Erythroblast (primary cell): ENCODE measurements at places on chromosomes 7 and 10.

DNA sequence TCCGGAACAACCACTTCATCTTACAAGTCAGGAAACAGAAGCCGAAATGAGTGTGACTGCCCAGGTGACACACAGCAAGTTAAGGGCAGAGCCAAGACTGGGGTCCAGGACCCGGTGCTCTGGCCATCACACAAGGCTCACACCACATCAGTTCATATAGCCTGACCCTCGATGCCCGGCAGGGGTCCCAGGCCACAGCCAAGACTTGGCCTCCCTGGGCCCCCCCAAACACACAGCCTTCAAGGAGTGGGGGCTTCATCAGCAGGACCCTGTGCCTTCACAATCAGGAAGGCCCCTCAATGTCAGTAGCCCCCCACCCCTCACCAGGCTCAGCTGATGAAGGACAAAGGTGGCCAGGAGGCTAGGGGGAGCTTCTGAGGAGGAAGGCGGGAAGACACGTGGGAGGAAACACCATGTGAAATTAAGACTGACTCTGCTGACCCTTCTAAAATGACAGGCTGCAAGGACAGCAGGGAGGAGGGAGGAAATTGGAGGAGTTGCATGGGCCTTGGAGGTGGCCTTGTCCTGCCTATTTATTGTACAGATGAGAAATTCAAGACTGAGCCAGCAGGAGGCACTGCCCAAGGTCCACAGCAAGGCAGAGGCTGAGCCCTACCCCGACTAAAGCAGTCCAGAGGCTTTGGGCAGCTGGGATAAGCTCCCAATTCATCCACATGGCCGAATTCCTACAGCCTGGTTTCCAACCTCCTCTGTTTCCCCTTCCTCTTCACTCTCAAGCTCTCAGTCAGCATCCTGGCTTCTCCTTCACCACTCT lies 216.1 kb upstream of the ZMIZ1 start:
- DNase-seq, result peak; percentile 38

DNA sequence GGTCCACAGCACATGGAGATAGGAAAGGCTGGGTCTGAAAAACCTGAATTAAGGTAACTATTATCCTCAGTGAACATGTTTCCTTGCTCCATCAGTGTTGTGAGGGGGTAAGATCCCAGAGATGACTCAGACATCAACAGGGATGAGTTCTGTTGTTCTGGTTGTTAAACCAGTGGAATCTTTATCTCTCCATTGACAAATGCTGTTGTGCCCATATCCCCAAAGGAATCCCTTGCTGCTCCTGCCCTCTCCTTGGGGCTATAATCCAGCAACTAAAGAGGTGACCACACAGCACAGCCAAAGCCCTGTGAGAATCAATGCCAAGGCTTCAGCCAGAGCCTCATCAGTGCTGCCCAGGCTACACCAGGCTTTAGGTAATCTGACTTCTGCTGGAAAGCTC lies 113.4 kb downstream of the JAZF1 start:
- DNase-seq, result no peak

DNA sequence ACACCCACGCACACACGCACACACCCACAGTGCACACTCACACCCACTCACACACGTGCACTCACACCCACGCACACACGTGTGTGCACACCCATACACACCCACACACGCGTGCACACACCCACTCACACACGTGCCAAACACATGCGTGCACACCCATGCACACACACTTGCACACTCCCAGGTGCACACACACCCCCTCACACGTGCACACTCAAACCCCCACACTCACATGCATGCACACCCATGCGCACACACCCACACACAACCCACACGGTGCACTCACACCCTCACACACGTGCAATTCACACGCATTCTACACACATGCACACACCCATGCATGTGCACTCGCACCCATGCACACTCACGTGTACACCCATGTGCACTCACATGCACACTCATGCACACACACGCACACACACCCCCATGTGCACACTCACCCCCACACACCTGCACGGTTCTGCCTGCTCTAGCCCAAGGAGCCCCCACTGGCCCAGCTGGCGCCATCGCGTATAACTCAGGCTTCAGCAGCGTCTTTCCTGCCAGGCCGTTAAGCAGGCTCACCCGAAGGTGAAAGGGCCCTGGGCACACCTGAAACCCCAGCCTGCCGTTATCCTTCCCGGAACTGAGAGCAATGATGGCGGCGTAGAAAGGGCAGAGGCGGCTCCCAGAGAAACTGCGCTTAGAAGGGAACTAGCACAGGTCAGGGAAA lies 63.9 kb upstream of the PDGFA start:
- DNase-seq, result no peak

DNA sequence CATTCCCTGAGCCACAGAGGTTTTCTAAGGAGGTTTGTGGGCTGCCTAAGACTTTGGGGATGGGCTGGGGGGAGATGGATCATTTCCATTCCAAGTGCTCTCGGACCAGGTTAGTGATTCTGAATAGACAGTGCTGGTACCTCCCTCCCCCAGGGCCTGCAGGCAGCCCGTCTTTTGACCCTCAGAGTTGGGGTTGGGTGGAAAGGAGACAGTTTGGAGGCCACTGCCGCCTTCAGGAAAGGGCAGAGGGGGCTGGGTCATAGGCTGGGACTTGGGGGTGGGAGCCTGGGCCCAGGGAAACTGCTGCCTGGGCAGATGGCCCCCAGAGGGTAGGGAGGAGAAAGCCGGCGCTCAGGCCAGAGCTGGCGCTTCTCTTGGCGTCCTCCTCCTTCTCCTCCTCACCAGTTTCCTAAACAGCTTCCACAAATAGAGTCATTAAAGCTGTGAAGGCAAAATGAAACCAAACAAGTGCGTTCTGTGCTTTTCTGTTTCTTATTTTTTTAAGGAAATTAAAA lies 4.4 kb downstream of the UNC5B start:
- DNase-seq, result no peak

- DNase-seq, result no peak
Measured at GRCh38 chr10:36493516-36493880, 631.9 kb upstream of the ANKRD30A start.

- DNase-seq, result no peak
Measured at GRCh38 chr7:158824028-158824427, 5.3 kb downstream of the ESYT2 start.

DNA sequence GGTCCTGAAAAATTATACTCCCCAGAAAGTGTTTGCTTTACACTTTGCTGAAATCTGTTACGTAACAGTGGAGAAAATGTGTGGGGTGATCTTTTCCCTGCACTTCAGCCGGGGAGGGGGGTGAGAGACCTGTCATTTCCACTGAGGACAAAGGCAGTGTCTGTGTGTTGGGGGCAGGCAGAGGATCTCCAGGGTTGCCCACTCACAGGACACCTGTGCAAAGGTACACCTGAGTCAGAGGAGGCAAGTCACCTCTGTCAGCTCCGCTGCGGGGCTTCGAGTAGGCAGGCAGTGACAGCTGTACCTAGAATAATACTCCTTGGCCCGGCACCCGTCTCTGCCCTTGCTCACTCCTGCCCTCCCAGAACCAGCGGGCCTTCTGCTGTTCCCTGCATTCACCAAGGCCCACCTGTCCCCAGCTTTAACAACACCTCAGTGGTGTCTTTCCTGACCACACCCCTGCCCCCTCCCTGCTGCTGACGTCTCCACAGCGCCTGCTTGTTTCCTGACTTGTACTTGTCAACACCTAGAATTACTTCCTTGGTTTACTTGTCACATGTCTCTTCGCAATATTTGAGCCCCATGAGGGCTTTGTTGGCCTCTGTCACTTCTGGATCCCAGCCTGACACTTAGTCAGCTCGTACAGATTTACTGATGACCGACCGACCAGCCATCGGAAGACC lies 159.2 kb downstream of the NEURL1 start:
- no peak for DNase-seq

DNA sequence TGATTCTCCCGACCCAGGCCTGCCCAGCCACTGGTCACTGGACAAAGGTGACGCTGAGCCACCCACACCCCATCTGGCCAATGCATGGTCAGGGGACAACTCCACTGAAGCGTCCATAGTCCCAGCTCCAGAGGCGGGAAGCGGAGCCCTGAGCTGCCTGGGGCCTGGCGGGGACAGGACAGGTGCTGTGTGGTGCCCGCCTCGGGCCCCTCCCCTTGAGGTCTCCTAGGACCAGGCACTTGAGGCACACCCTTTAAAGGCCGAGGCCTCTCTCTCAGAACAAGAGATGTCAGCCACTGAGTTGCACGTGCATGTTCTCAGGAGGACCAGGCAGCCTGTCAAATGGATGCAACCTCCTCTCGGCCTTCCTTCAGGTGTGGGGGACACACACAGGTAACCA lies 52.5 kb upstream of the PPP2R2D start:
- DNase-seq, result no peak

DNA sequence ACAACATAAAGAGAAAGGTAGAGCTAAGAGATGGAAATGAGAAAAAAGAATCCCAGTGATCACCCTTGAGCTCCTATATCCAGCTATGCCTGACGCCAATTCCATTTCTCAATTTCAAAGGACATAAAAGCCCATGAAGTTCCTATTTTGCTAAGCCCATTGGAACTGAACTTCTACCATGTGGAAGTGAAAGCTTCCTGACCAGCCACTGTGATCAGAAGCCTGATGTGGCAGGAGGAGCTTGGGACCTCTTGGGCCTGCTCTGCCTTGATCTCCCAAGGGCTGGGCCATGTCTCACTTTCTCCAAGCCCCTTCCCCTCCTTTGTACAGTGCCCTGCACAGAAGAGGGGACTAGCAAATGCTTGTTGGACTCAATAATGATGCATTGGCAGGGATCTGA lies 52.7 kb downstream of the PRLHR start:
- no peak for DNase-seq

- no peak for DNase-seq
Measured at GRCh38 chr10:16478801-16479200, 42.0 kb downstream of the PTER start.

GRCh38 chr7:36598054-36598674 lies 126.1 kb downstream of the AOAH start:
- no peak for DNase-seq

DNA sequence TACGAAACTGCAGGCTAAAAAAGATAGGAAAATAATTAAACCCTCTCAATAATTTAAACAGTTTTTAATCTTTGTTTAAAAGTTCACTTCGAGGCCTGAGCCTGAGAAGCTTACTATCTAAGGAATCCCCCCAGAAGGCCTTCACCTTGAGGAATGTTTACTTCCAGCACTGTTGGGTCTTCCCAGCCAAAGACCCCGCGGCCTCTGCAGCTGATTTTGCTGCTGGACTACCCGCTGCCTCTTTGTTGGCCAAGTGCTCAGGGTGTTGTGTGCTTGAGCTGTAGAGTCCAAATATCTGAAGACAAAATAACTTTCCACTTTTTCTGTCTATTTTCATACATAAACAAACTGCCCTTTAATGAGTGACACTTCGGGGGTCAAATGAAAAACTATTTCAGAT lies 292.7 kb downstream of the GLRX3 start:
- no peak for DNase-seq

GRCh38 chr10:44042926-44043602 lies 341.8 kb downstream of the CXCL12 start:
- no peak for DNase-seq

- no peak for DNase-seq
Measured at GRCh38 chr10:31582365-31583052, 263.5 kb downstream of the ZEB1 start.

- DNase-seq, result no peak
Measured at GRCh38 chr10:51789118-51789517, 89.7 kb upstream of the CSTF2T start.

GRCh38 chr7:104299323-104299722 lies 29.1 kb upstream of the LHFPL3 start:
- DNase-seq, result no peak

DNA sequence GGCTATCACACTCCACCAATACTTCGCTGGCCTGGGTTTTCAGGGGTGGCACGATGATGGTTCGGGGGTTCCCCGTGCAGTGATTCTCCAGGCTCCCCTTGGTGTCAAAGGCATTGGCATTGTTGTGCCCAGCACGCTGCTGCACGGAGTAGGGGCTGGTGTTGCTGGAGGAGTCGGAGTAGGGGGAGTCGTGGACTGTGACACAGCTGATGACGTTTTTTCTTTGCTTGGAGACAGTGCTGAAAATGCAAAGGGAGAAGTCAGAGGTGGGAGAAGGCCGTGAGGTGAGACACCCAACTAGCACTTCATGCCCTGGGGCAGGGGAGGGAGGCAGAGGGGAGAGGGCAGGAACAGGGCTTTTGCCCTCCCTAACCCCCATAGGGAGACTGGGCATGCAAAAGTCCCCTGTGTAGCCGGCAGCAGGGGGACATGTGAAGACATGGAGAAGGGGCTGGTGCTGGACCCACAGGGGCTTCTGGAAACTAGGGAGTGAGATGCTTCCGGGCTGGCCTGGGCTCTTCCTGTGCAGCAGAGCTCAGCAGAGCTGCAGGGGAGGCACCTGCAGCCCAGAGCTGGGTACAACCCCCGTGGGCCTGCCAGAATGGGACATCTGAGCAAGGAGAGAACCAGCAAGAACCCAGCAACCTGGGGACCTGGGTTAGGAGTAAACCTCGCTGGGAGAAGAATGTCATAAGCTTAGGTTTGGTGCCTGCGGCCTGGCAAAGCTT lies 60.5 kb downstream of the CLEC2L start:
- no peak for DNase-seq

DNA sequence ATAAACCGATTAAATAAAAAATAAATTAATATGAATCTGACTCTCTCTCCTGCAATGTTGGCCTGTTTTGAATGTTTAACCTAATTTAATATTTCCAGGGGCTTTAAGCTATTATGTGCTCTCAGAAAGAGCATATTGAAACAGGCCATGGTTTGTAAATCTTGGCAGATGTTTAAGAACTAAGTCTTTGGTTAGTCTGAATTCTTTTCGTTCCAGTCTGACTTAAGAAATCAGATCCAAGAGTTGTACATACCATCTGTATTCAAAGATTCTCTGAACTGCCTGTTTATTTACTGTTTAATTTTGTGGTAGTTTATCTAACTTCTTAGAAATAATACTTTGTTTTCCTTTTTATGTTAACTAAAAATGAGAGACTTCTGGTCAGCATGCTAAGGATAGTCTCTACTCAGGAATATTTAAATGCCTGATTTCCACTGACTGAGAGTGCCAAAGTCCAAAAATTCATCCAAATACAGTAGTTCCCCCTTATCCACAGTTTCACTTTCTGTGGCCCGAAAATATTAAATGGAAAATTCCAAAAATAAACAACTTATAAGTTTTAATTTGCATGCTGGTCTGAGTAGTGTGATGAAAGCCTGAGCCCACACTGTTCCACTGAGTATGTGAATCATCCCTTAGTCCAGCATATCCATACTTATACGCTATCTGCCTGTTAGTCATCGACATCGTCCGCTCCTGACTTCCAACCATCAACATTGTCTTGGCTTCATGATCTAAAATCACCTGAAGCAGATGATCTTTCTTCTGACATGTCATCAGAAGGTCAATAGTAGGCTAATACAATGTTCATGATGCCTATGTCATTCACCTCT lies 238.1 kb upstream of the CSTF2T start:
- DNase-seq, result no peak

GRCh38 chr7:111074071-111074747 lies 16.7 kb upstream of the LRRN3 start:
- no peak for DNase-seq

DNA sequence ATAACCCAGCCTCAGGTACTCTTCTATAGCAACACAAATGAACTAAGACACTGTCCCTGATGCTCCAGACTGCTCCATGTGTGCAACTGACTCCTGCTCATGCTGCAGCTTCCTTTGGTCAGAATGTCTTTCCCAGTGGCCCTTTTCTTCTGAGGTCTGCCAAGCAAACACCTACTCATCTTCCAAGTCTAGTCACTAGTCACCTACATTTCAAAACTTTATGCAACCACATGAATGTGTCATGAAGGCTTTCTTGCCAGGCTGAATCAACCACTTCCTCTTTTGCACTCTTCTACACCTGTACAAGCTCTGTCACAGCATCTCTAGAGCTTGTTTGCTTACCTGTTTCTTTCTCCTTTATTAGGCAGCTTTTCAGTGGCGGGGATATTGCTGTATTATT lies 75.8 kb downstream of the LSMEM1 start:
- DNase-seq, result no peak

GRCh38 chr10:113345826-113346624 lies 206.8 kb upstream of the HABP2 start:
- DNase-seq, result no peak
